ENCODE measurements at places on chromosomes 16 and 17.
A peak's percentile ranks its signal among the peaks of the same experiment; 100 is the strongest.

DNA sequence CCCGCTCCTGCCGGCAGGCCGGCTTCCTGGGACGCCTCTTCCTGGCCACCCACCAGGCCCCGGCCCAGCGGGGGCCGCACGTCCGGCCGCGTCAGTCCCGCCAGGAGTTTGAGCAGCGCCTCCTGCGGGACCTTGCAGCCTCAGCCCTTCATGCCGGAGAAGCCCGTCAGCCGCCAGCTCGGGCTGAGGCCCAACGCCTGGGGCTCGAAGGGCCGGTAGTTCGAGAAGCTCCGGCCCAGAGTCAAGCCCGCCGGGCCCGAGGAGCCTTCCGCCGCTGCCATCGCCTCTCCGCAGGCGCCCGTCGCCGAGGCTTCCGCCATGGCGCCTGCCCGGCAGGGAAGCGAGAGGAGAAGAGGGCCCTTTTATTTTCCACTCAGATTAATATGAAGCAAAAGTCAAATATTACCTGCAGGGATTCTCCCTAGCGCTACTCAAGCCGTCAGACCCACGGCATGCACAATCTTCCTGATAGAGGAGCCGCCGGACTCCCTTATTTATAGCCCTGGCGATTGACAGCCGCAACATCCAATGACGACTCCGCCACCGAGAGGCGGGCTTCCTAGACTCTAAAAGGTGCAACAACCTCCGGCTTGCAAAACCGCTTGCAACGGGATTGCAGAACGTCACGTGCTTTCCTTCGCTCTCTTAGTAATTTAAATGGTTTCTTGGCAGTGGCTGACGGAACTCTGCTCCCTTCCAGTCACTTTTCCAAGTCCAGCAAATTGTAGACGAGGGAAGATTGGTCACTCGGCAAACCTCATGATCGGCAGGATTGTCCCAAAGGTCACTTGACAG is at the start of gene SEPHS2:
TSS of gene SEPHS2 (minus strand) at position 467 of the 795 bp plus-strand sequence. CDS start at position 320, 147 bp downstream.
- DNase-seq = peak; percentile 96

- no peak for DNase-seq
Observed at GRCh38 chr16:54317101-54317611, 30.6 kb upstream of the IRX3 start.

DNA sequence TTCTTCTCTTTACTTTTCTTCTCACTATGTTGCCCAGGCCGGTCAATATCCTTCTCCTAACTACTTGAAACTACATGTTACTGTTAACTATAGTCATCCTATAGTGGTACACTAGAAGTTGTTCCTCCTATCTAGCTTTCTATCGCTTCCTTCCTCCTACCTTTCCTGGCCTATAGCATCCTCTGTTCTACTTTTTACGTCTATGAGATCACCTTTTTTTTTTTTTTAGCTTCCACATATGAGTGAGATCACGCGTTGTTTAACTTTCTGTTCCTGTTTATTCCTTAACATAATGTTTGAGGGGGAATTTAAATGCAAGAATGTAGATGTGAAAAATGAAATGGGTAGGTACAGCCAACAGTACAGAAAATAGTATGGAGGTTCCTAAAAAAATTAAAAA is 30.5 kb upstream of the YPEL2 start:
- peak; percentile 31 for DNase-seq

DNA sequence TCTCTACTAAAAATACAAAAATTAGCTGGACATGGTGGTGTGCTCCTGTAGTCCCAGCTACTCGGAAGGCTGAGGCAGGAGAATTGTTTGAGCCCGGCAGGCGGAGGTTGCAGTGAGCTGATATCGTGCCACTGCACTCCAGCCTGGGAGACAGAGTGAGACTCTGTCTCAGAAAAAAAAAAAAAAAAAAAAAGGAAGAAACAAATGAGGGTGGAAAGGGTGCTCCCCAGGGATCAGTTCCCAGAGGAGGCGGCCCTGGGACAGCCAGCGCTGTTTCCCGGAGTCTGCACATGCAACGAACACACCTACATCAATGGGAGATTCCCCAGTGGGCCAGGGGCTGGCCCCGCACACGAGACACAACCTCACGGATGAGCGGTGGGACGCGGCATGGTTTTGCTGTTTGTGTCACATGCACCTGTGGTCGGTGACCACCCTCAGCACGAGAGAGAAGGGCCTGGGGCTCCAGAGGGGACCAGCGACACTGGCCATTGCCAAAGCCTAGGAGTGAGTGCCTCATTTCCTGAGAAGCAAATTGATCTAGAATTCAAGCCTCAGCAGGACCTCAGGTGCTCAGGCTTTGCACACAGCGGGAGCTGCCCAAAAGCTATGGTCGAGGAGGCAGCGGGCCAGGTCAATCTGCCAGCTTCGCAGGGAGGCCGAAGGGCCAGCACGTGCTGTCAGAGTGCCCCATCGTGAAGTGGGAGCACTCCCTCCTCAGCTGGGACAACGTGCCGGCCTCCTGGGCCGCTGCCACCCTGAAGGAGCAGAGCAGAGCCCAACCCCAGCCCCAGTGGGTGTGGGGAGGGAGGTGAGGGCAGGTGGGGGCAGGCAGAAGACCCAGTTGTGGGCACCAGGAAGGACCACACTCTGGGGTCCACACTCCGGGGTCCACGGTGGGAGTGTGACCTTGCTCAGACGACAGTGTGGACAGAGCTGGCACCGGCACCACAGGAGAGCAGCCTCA is 13.8 kb upstream of the WDR45B start:
- no peak for DNase-seq

- no peak for DNase-seq
Observed at GRCh38 chr17:72603420-72604242, 482.8 kb downstream of the SOX9 start.

DNA sequence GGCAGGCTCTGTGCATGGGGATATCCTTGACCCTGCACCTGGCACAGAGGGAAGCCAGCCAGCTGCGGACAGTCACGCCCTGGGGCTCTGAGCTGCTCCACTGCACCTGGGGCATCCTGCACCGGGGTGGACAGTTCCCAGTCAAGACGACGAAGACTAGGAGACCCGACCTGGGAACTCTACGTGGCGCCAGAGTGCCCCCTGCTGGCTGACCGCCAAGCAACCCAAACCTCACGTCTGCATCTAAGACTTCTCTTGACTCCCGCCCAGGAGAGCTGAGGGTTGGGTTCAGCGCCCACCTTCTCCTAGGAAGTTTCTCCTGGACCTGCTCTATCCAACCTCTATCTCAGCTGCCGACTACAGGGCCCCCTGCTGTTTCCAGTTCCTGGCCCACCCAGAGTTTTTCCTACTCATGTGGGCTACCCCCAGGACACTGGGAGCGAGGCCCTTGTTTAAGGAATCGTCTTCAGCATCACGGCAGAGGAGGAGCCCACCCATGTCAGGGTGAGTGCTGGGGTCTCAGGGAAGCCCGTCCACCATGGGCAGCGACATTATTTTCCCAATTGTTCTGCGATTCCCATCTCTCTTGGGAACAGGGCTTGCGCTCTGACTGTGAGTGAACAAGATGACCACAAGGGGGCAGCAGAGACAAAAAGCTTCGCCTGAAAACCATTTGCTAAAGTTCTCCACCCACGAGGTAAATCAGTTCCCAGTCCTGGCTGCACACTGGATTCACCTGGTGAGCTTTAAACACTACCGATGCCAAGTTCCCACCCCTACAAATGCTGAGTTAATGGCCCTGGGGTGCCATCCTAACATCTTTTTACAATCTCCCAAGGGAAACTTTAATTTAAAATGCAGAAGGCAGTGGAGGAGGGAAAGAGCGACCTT is 29.3 kb downstream of the TLE7 start:
- peak; percentile 80 for DNase-seq
